AG10803 (cell line): ENCODE measurements at places on chromosomes 5 and 9.

DNA sequence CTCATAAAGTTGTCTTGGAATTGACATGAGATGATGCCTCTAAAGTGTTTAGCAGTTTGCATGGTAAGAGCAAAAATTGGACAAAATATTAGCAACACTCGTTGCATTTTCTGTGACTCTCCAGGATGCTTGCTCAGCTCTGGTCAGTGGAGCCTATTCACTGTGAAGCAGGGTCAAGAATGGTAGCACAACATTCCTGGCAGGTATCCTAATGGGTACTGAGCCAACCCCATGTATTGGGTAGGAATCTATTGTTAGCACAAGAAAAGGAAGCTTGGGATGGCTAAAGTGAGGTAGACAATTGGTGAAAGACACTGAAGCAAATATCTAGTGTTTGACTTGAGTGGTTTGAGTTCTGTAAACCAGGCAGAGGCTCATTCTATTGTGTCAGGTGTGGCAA, 10.4 kb upstream of the ACTBL2 start:
- peak; percentile 23 for DNase-seq

DNA sequence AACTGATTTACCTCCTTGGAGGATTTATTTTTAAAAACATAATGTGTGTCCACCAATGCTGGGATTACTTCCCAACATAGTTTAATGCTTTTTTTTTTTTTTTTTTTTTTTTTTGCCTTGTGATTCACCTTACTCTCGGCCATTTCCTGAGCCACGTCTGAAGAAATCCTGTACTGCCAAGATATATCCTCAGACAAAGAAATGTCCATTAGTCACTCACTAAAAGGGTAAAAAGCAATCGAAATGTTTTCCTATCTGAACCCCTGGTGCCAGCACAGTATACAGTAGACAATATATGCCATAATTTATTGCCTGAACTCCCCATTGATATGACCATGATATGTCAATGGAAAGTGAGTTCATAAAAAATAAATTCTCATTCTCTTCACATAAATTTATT, 344.1 kb downstream of the BNC2 start:
- peak; percentile 54 for DNase-seq

- DNase-seq: no peak
These were observed 121.8 kb downstream of the SEMA6A start for GRCh38 chr5:116452774-116453368.

DNA sequence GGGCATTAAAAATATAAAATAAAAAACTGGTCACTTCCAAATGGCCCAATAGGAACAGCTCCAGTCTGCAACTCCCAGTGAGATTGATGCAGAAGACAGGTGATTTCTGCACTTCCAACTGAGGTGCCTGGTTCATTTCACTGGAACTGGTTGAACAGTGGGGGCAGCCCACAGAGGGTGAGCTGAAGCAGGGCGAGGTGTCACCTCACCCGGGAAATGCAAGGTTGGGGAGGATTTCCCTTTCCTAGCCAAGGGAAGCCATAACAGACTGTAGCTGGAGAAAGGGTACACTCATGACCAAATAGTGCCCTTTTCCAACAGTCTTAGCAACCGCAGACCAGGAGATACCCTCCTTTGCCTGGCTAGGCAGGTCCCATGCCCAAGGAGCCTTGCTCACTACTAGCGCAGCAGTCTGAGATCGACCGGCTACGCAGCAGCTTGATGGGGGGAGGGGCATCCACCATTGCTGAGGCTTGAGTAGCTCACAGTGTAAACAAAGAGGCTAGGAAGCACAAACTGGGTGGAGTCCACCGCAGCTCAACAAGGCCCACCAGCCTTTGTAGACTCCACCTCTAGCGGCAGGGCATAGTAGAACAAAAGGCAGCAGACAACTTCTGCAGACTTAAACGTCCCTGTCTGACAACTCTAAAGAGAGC, 12.7 kb downstream of the RLN1 start:
- DNase-seq: no peak

GRCh38 chr9:36319806-36320205, 61.6 kb upstream of the GNE start:
- peak; percentile 47 for DNase-seq

GRCh38 chr5:114335391-114335790, 26.5 kb upstream of the KCNN2 start:
- peak; percentile 9 for DNase-seq

DNA sequence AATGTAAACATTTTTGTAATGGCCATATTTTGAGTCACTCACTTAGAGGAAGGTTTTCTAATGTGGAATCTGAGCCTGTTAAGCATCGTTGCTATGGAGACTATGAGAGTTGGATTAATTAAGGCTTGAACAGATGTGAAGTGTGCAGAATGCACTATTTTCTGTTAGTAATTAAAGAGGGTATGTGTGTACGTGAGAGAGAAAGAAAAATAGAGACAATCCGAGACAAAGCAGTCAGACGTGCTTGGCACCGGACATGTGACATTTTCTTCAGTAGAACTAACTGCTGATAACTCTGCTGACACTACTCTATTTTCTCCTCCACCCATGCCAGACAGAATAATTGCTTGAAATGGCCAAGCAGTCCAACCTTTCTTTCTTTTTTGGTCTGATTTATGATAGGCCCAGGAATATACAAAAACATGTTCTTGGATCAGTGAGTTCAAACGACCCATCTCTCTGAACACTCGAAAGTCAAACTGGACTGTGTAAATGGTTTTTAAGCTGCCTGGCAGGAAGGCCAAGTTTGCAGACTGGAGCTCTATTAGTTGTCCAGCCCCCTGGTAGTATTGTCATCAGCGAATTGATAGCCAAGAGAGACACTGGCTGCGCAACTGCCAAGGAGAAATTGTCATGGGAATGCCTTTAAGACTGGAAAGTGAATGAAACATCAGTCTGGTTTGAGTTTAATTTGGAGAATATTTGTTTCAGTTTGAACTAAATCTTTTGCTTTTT, 322.1 kb downstream of the ARHGEF28 start:
- peak; percentile 79 for DNase-seq

GRCh38 chr5:53250201-53250550, 140.6 kb upstream of the MOCS2 start:
- DNase-seq: no peak

DNA sequence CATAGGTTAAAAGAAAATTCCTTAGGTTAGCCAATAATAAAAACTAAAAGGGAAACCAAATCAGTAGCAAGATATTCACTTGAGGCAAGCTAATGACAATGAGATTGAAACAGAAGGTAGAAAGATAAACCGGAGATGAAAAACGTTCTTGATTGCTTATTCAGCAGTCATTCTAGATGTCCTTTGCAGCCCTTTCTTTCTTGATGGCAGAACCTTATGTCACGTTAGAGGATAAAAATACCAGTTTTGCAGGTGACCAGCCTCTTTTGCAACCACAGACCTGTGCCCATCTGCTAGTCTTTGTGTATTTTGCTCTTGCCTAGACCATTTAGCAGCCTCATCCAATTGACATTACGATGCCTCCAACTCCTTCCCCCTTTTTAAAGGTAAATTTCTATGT, 337.8 kb downstream of the DMAC1 start:
- no peak for DNase-seq

GRCh38 chr5:142740474-142741242, 29.5 kb upstream of the ARHGAP26 start:
- DNase-seq: peak; percentile 94

- no peak for DNase-seq
These were observed 246.9 kb upstream of the ZNF462 start for GRCh38 chr9:106616026-106616425.

GRCh38 chr5:108765647-108766046, 17.9 kb downstream of the FER start:
- no peak for DNase-seq

- DNase-seq: peak; percentile 70
These were observed 187.7 kb upstream of the POU5F2 start for GRCh38 chr5:93929131-93929530.

GRCh38 chr5:159244890-159245289, 18.2 kb upstream of the UBLCP1 start:
- no peak for DNase-seq

DNA sequence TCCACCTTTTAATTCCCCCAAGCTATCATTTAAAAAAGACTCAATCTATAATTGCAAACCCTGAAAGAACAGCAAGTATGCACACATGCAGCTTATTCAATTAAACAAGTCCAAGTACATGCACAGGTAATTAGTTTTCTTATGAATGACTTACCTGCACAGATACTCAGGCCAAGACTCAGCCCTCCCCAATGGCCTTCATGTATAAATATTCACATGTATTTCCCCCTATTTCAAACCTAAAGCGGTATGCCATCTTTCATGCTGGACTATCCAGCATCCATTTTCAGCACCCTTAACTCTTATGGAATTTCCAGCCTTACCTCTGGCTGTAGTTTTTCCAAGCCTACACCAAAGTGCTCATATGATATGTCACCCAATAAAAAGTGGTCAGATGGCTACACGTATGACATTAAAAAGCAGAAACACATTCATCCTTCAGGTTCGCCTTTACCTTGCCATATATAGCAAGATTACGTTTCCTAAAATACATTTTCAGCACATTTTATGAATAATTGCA, 205.5 kb downstream of the MEF2C start:
- DNase-seq: no peak

DNA sequence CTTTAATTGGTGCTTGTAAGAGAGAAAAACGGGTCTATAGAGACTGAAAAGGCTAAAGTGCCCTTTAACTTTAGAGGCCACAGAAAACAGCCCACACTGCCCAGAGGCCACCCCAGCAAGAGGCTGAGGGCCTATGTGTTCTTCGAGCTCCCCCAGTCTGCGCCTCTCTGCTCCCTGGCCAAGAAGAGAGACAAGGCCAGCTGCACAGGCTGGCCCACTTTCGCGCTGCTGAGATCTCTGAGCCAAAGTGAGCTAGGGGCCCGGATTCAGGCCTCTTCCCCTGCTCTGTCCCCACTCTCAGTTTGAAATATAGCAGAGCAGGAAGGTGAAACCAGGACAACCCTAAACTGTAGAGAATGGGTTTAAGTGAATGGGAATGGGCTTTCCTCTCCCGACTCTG, 132.0 kb upstream of the TRIM32 start:
- DNase-seq: no peak

GRCh38 chr5:3512361-3513095, 83.1 kb upstream of the IRX1 start:
- DNase-seq: no peak

DNA sequence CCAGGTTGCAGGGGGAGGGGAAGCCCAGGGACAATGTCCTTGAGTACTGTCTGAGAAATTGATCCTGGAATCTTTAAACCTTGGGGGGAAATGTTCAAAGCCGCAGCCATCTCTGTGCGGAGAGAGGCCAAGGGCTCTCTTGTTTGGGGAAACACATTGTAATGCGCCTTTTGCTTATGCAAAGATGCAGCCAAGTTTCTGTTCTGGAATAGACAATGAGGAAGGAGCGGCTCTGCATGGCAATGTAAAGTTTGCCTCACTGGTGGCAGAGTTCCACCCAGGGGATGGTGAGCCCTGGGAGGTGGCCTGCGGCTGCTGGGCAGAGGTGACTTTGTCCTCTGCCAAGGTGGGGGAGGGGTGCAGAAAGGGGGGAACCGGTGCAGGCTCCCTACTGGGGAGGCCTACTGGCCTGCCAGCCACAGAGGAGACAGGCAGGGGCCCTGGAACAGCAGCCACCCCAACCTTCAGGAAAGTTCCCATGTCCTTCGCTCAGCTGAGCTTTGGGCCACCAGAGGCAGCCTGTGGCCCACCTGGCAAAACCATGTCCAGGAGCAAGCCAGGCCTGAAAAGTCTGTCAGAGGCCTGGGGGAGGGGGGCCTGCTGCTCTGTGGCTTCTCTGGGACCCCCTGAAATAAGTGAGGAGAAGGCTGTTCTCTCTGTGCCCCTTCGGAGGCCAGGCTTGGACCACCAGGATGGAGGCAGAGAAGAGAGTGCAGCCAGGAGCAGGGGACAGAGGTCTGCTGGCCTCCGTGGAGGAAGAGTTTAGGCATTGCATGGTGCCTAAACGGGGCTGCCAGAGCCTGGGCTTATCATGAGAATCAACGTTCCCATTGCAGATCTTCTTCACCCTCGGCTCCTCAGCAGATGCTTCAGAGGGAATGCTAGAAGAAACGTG, 127.8 kb downstream of the ZNF354C start:
- DNase-seq: no peak

- peak; percentile 11 for DNase-seq
These were observed 112.4 kb downstream of the MEF2C start for GRCh38 chr5:88770276-88771257.

GRCh38 chr5:66807743-66808142, 211.6 kb downstream of the MAST4 start:
- DNase-seq: peak; percentile 50

DNA sequence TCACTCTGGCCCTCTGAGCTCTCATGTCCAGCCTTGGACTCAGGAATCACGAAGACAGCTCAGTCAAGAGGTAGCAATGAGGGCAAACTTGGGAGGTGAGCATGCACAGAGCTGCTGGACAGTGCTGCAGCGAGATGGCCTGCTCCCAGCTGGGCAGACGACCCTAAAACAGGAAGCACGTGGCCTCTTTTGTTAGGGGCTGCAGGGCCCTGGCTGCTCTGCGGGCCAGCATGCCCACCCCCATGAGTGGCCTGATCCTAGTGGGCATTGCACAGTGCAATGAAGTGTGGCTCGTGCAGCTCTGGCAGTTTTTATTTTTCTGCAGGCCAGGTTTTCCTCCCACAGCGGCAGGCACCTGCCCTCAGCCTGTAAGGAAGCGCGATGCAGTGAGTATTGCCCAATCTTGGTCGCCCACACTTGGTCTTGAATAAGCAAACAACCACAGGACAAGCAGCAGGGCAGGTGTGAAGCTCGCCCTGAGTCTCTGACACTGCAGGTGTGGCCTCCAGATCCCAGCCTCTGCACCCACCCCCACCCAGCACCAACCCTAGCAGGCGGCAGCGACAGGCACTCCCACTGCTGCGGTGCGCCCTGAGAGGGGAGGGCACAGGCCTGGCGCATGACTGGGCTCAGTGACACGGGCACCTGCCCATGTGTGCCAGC, 60.8 kb downstream of the SEMA4D start:
- no peak for DNase-seq

DNA sequence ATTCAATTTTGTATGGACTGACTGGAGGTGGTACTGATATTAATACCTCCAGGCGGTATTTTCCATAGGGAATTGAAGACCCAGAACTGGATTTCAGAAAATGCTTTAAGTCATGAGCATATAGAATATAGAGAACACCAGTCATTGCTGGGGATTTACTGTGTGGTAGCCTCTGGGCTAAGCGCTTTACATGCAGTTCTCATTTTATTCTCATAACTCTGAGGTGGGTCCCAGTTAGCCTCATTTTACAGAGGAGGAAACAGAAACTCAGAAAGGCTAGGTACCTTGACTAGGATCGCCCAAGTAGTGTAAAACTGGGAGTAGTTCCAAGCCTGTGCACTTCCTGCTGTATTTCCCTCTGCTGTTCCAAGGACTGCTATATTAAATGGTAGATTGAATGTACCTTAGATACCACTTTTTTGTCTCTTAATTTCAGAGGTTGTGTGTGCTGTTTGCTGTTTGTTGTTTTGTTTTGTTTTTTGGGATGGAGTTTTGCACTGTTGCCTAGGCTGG, 13.8 kb downstream of the SLC44A1 start:
- no peak for DNase-seq

DNA sequence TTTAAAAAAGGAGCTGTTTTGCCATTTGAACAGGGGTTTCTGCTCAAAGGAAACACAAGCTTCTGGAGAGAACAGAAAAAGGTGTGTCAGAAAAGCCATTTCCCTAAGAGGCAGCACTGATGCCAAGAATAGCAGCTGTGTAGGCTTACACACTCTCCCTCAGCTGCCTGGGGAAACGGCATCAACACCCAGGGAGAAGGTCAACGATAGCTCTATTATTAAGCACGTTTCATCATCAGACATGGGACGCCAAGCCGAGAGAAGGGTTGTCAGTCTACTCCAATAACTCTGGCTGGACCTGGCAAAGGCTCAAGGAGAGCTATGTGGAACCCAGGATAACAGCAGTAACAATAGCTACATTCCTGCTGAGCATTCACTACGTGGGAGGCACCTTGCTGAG, 314.2 kb downstream of the CDK5RAP2 start:
- no peak for DNase-seq
